ENCODE measurements at places on chromosomes 1 and 21.

- DNase-seq, result no peak
These were observed 48.9 kb upstream of the LEPR start for GRCh38 chr1:65371544-65371943.

GRCh38 chr21:31917108-31917507 lies 44.3 kb downstream of the HUNK start:
- no peak for DNase-seq

DNA sequence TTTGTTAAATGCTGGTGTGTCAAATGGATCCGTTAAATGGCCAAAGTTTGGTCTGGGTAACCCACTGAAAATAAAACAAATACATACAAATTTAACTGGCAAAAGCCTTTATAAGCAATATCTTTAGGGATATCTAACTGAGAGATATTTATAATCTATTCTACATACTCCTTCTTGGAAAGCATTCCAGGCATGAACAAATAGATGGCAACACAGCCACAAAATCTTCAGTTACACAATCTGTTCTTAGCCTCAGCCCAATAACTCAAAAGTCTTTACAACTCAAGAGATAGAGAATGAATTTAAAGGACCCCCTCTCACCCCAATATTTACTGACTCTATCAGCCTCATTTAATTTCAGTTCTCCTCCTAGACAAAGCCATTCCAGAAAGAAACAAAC lies 58.7 kb downstream of the NRDC start:
- no peak for DNase-seq

- DNase-seq, result no peak
These were observed 88.0 kb upstream of the PBX1 start for GRCh38 chr1:164470996-164471395.

GRCh38 chr21:25925936-25926335 lies 191.2 kb downstream of the GABPA start:
- no peak for DNase-seq

- peak; percentile 44 for DNase-seq
These were observed 782 bp upstream of the PFKL start for GRCh38 chr21:44299085-44299457.

DNA sequence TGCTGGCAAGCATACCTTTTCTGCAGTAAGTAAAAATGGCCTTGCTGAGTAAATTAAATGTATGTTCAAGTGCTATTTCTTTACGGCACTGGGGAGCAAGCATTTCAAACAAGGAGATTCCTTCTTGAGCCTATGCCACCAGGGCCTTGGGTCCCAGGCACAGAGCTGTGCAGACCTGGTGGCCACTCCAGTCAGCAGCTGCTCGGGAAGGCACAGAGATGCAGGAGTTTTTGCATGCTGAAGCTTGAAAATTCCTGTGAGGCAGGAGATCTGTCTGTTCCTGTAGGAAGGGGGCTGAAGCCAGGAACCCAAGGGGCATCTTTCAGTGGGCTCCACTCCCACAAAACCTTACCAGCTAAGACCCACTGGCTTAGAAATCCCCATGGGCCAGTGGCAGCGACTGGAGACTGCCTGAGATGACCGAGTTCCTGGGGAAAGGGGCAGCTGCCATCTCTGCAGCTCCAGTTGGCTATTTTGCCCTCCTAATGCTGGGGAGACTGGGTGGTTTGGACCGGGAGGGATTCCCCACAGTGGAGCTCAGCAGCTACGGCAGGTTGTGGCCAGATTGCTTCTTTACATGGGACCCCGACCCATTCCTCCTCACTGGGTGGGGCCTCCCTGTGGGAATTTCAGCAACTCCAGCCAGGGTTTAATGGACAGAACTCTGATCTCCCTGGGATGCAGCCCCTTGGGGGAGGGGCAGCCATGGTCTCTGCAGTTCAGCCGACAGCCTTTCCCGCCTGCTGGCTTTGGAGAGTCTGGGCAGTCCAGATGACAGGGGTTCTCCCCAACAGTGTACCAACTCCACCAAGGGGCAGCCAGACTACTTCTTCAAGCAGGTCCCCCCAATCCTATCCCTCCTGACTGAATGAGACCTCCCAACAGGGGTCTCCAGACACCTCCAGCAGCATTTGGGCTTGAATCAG lies 8.4 kb upstream of the PGBD2 start:
- no peak for DNase-seq

DNA sequence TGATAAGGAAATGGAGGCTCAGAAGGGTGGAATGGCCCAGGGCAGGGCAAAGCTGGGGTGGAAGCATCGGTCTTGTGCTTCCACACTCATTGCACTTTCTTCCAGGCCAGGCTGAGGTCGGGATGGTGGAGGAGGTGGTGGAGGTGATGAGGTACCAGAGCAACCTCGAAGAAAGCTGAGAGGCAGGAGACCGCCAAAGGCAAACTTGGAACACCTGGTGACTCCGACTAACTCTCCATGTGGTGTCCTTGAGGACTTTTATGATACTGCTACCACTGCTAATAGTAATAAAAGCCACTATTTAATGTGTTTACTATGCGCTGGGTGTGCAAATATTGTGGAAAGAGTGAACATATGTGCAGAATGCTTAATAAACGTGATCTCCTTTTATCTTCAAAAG lies 16.9 kb upstream of the BTG2 start:
- no peak for DNase-seq

GRCh38 chr1:168195199-168196135 lies 16.7 kb downstream of the TIPRL start:
- DNase-seq, result no peak

DNA sequence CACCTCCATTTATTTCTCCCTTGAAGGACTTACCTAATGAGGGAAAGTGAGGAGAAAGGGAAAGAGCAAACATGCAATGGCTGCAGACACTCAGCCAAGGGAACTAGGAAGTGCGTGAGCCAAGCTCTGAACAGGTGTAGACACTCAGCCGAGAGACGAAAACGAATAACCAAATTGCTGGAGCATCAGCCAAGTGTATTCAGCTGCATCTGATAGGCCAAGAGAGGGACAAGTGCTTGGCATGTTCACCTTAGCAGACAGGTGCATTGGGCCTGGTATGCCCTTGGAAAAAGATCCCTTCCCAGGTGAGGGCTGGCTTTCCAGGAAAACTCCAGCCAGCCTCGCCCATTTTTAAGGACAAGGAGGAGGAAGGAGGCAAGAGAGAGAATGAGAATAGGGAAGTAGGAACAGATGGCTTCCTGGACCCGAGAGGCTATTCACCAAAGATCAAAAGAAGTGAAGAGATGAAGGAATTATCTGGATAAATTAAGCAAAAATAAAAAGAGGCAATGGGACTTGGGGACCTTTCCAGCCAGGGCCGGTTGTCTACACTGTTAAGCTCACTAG lies 184.7 kb downstream of the TOMM20 start:
- no peak for DNase-seq

DNA sequence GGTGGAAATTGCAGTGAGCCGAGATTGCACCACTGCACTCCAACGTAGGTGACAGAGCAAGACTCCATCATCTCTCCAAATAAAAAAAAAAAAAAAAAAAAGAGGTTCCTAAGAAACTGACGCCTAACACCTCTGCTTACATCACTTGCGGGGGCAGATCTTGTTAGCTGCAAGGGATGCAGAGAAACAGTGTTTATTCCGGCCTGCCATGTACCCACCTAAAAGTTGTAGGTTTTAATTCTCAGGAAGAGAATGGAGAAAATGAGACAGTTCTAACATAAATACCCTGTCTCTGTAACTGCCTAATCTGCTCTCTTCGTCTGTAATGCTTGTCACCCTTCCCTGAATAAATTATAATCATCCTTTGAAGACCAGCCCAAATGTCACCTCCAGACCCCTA lies 9.0 kb upstream of the SRSF4 start:
- no peak for DNase-seq

DNA sequence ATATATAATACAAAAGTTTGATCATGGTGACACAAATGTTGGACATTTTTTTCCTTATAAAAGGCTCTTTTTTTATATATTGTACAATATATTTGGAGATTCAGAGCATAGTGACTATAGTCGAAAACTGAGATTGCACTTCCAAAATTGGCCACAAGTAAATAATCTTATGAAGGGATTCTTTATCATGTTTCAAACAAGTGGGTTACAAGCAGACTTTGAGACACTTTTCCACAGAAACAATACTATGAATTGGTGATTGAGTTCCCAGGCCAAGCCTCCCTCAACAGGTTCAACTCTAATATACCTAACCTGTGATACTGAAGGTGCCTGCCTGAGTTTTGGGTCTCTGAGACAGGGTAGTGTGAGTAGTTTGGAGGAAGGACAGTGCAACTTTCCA lies 13.8 kb downstream of the LEPR start:
- no peak for DNase-seq

DNA sequence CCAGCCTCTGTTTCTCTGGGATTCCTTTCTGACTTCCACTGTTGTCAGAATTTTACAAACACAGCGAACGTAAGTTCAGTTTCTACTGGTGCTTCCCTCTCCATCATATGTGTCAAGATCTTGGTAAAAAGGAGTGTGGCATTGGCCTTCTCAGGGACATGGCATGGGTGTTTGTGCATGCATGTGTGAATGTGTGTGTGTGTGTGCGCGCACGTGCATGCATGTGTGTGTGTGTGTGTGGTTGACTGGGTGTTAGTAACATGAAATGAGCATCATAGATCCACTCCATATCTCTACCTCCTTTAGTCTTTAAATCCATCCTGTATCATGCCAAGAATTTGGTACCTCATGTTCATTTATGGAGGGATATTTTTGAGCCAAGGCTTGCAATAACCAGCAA lies 411.3 kb downstream of the NPHP4 start:
- no peak for DNase-seq

Data from CD4-positive, alpha-beta T cell treated with Interleukin-17A for 1 hour (primary cell).